ENCODE measurements at places on chromosomes 11 and 22.

DNA sequence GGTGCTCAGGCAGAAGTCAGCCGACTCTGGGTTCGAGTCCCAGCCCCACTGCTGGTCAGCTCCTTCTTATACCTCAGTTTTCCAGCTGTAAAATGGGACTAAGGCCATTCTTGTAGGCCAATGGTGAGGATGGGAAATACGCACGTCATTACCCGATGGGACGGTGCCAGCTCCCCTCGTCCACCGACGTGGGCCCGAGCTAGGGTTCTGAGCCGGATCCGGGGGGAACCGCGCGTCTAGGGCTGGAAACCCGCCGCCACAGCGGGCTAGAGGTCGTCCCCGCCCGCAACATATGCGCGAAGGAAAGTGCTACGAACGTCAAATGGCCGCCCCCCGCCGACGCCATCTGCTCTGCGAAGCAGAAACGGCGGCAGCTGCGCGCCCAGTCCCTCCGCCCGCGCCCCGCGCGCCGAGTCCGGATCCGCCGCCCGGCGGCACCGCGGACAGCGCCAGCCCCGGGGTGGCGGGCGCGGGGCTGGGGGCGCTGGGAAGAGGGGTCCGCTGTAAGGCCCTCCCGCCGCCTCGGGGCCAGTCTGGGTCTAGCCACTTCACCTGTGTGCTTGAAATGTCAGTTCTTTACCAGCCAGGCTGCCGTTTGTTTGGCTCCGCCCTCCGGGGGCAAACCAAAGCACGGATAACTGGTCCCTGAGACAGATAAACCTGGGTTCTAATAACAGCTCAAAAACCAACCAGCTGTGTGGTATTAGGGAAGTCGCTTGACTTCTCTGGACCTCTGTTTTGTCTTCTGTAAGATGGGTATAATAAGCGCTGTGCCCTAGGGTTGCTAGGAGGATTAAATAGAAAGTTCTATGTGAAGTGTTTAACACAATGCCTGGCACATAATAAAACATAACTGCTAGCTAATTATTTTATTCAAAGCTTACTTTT lies 103.5 kb upstream of the RCN1 start:
- no peak for DNase-seq

DNA sequence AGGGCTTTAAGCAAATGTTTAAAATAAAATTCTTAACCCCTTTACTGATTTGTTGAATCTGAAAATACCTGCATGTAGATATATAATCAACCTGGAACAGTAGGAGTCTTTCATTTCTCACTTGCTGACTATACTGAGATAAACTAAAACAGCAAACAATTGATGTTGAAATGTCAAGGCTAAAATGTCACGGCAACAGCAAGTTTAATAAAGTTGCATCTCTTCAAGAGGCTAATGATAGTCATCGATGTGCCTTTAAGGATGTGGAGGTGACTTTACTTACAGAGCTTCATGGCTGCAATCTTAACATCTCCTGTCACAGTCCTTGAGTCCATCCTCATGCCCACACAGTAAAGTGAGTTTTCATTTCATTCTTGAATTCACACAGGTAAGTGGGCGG lies 3.6 kb upstream of the PRRG4 start:
- DNase-seq = no peak

DNA sequence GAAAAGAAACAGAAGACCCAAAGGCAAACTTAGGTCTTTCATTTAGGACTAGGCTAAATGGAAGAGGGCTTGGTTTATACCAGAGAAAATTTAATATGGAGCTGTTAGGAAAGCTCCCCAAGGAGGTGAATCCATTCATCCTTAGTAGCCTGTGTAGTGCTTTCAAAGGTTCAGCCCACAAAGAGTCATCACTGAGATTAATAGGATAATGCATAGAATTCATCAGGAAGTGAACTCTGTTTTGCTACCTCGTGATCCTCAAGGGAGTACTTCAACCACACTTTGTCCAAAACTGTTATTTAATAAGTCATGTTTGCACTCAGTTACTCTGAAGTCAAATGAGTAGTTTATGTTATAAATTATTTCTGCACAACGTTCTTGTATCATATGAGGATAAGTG lies 43.3 kb upstream of the MMP7 start:
- DNase-seq = no peak

DNA sequence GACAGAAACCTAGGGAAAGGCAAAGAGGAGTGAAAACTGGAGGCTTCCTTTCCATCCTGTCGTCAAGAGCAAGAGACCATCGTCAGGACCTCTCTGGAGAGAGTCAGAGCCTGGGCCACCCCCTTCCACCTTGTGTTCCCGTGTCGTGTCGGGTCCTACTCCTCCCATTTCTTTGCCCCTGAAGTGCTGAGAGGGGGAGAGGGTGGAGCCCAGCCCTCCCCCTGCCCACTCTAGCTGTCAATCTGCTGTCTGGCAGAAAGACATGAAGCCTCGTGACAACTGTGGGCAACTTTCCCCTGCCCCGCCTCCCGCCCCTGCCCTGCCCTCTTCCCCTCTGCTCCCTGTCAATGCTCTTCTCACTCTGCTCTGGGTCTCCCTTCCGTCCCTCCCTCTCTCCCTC lies 20.6 kb downstream of the ANKK1 start:
- no peak for DNase-seq

DNA sequence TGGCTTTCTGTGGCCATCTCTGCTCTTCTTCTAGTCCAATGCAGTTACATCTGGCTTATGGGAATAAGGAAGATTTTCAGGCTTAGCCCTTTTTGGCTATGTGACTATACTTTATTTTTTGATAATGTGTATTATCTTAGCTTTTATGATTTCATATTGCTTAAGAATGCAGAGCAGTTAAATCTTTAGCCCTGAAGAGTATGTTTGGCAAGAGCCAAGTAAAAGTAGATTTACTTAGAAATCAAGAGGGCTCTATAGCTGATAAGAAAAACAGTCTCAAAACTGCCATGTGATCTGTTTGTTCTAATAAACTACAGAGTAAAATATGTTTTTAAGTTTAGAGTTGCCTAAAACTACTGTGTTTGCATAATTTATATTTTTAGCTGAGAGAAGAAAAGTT lies 61.2 kb downstream of the RNF169 start:
- DNase-seq = no peak

DNA sequence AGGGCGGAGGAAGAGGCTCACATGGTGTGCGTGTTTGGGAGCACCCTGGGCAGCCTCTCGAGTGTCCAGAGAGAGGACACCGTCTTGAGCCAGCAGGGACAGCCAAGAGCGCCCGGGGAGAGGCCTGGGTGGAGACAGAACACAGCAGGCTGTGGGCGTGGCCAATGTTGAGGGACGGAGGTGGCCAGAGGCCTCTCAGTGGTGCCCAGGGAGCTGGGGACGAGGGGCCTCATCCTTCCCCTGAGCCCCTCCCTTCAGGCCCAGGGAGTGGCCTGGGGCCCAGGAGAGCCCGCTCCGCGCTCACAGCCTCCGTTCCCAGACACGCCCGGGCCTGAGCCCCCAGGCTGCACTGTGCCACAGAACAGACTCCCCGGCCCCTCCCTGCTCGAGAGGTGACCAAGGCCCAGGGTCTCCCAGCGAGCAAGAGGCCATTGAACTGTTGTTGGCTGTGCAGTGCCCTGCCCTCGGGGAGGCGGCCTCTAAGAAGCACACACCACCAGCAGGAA lies 48.4 kb downstream of the CDKN1C start:
- peak; percentile 55 for DNase-seq

DNA sequence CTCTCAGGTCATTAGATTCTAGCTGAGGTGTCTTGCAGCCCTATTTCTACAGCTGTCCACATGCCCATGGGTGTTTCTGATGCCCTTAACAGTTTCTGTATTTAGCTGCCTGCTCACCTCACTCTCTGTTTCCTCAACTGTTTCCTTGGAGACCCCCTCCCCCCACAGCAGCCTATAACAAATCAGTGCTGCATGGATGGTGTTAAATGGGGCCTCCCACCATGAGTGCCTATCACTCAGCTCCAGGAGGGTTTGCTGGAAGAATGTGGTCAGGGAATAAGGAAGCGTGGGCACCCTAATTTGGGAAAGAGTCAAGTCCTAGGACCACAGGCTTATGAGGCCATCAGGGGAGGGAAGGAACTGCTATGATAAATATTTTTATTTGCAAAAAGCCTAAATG lies 8.6 kb downstream of the KLHL35 start:
- no peak for DNase-seq

DNA sequence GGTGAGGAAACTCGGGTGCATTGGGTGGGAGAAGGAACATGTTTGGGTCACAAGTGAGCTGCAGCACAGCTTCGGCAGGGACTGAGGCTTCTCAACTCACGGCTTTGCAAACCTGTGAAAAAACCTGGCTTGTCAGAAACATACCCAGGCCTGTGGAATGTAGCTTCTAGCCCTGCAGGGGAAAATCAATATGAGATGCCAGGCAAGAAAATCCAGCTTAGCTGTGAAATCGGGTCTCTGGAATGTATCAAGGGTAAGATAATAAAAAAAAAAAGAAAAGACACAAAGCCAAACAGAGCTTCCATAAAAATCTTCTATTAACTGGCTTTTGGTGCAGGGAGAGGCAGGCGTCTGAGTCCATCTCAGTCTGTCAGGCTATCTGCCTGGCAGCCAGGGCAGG lies 28.5 kb downstream of the UQCR10 start:
- DNase-seq = no peak

DNA sequence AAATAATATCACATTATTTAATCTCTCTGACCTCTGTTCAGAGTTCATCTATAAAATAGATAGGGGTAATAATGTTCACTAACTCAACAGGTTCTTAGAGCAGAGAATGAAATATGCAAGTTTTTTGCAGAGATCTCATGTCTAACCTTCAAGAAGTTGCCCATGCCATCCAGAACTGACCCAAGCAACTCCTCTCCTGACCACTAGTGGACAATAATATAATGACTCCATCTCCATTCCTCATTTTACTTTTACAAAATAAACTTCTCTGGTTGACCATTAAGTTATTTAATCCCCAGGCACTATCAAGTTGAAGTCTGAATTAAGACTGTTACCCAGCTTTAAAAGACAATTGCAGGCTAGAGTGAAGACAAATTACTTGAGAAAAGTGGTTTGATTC lies 382.6 kb downstream of the KCNA4 start:
- no peak for DNase-seq

DNA sequence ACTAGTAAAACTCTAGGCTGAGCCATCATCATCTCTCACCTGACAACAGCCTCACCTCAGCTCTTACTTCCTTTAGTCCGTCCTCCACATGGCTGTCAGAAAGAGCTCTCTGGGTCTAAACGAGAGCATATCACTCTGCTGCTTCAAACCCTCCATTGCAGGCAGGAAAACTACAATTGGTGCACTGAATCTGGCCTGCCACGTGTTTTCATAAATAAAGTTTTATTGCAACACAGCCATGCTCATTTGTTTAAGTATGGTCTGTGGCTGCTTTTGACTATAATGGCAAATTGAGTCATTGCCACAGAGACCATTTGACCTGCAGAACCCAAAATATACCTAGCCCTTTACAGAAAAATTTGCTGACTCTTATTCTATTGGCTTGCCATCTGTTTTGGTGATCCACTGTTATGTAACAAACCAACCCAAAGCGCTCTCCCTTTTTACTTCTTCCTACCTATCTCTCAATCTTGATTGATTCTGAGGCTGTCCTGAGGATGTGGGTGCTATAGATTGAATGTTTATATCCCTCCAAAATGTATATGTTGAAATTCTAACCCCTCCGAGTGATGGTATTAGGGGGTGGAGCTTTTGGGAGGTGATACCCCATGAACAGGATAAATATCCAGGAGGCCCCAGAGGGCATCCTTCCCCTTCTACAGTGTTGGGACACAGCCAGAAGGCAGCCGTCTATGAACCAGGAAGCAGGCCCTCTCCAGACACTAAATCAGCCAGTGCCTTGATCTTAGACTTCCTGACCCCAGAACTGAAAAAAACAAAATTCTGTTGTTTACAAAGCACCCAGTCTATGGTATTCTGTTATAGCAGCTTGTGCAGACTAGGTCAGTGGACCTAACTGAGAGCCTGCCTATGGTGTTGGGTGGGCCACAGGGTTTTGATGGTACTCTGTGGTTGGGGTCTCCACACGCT lies 99.9 kb downstream of the PIWIL4 start:
- no peak for DNase-seq
